Stimulated activated CD4-positive, alpha-beta T cell treated with anti-CD3 and anti-CD28 coated beads, Interleukin-1b, Interleukin-23, amount 100 ng/mL, for 1 hour (primary cell): ENCODE measurements at places on chromosomes 5 and 9.

- no peak for DNase-seq
These were observed 158.5 kb upstream of the PTGER4 start for GRCh38 chr5:40521108-40521785.

DNA sequence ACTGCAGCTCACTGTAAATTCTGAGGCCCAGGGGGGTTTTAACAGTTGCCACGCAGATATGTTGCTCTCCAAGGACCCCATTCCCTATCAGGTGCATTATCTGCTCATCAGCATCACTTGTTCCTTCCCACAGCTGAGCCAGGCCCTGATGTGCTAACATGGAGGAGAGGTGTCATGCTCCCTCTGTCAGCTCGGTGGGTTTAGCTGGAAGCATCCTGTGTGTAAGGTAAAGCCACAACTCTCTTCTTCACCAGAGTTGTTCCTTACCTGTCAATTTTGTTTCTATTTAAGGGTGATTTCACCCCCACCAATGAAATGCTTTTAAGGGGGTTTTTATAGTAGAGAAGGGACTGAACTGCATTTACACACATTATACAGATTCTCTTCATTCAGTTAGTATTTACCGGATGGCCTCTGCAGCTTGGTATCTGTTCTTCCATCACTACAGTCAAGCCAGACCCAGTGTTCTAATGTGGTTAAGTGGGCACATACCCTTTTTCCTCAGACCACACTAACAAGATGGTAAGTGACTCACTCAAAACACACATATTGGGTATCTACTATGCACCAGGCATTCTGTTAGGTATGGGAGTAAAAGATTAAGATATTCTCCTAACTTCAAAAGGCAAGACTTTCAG lies 205.4 kb downstream of the DCP2 start:
- no peak for DNase-seq

DNA sequence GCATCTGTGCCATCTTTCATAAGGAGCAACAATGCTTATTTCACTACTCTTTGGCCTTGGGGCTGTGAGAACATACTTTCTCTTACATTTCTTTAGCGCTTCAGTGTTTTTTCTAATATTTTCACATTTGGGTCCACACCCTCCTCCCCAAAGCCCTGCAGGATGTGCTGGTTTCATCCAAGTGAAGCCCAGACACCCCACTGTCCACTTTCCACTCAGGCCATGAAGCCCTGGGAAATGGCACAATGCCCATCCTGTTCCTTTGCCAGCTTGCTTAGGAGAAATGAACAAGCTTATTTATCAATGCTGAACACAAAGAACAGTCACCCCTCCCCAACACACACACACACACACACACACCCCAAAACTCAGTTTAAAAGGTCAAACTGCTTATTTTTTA lies 17.3 kb upstream of the TMOD1 start:
- no peak for DNase-seq

- no peak for DNase-seq
These were observed 35.2 kb downstream of the SLC9A3 start for GRCh38 chr5:488744-489688.

- no peak for DNase-seq
These were observed 68.4 kb downstream of the ANKRD33B start for GRCh38 chr5:10632110-10632761.

GRCh38 chr9:127773981-127774380 lies 4.5 kb downstream of the SH2D3C start:
- no peak for DNase-seq
